Omental fat pad (tissue), 4 donors: ENCODE measurements at places on chromosomes 3 and 15. TPM values are rescaled to one million over a fixed set of nuclear protein-coding genes. Genes with fewer than 3 reads are reported as not detected.

The COLQ gene
- 1.2 TPM for total RNA-seq

The TGM4 gene
- not detected for total RNA-seq

The C3orf49 gene
- not detected for total RNA-seq

The INAFM2 gene
- 9.1 TPM for total RNA-seq

The ROBO1 gene
- total RNA-seq: 23.8 TPM

The STARD9 gene
- total RNA-seq: 17.3 TPM

The FURIN gene
- total RNA-seq: 115 TPM

The SLC15A2 gene
- total RNA-seq: 2.8 TPM

The GYG1 gene
- total RNA-seq: 33.7 TPM

The A4GNT gene
- total RNA-seq: not detected

The SEMA3G gene
- 21.3 TPM for total RNA-seq

The CLDN18 gene
- total RNA-seq: not detected

The FANCI gene
- total RNA-seq: 6.6 TPM

The CD80 gene
- not detected for total RNA-seq

The TMCO5A gene
- not detected for total RNA-seq

The KCNMB2 gene
- total RNA-seq: not detected

The NR2E3 gene
- total RNA-seq: not detected

The SLC2A2 gene
- not detected for total RNA-seq

The DVL3 gene
- 44.6 TPM for total RNA-seq

The POLQ gene
- 0.06 TPM for total RNA-seq

The SNX22 gene
- 1.2 TPM for total RNA-seq

The EIF4A2 gene
- 407 TPM for total RNA-seq

The CHRNA7 gene
- 0.88 TPM for total RNA-seq

The IGDCC3 gene
- total RNA-seq: not detected

The LMOD3 gene
- total RNA-seq: not detected
